Hematopoietic multipotent progenitor cell (in vitro differentiated cells): ENCODE measurements at places on chromosomes 12 and 14.

DNA sequence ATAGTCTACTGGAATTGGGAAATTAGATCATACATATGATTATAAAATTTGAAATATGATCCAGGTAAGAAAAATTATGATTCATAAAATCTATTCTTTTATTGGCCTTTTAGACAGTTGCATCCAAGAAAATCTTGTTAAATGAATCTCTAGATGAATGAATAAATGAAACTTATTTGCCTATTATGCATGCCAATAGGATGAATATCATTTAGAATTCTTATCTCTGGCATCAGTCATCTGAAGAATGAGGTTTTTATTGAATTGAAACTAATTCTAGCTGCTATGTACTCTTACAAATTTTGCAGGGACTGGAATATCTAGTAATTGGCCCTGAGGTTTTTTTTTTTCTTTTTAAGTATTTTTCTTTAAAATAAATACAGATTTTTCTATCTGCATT is 475.5 kb downstream of the NAV3 start:
- no peak for DNase-seq

DNA sequence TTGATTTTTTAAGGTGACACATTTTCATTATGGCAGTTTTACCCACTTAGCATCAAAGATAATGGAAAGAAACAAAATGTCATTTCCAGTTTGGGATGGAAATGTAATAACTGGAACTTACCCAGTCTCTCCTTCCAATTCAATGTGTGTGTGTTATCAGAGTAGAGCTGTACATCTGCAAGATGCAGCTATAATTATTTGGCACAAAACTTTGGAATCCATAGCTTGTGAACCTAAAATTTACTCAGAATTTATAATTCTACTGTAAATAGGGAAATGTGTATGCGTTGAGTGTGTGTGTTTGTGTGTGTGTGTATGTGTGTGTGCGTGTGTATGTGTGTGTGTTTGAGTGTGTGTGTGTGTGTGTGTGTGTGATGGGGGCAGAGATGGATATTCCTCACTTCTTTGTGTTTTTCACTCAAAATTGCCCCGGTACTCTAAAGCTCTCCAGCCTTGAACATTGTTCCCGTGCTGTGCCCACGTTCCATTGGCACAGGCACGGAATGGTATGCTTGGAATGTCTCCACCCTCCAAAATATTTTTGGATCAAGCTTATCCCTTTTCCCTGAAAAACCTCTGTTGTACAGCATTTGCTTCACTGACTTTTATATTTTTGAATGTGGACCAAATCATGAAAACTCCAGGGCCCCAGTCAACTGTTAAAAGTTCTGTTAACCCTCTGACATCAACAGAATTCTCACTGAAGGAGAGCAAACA is 150.2 kb upstream of the BMP4 start:
- DNase-seq, result no peak

DNA sequence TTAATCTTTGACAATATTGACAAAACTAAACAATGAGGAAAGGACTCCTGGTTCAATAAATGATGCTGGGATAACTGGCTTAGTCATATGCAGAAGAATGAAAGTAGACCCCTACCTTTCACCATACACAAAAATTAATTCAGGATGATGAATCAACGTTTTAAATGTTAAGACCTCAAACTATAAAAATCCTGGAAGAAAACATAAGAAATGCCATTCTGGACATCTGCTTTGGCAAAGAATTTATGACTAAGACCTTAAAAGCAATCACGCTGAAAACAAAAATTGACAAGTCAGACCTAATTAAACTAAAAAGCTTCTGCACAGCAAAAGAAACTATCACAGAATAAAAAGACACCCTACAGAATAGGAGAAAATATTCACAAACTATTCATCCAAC is 97.4 kb downstream of the LMNTD1 start:
- DNase-seq, result no peak

DNA sequence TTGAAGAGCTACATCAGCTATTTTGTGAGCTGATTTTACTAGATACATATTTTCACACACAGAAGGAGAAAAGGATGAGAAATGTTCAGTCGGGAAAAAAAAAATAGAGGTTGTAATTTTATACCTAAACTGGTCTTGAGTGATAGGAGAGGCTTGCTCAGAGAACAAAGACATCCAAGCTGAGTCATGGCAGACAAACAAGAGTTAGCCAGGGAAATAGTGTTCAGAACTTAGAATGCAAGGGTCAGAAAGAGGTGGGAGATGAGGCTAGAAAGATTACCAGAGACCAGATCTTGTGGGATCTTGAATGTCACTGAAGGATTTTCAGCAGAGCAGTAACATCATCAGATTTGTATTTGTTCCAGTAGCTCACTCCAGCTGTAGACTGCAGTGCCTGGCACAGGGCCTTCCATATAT is 121.9 kb upstream of the ATF1 start:
- DNase-seq, result no peak

- no peak for DNase-seq
Observed at GRCh38 chr14:90455100-90455571, 58.3 kb downstream of the CALM1 start.

DNA sequence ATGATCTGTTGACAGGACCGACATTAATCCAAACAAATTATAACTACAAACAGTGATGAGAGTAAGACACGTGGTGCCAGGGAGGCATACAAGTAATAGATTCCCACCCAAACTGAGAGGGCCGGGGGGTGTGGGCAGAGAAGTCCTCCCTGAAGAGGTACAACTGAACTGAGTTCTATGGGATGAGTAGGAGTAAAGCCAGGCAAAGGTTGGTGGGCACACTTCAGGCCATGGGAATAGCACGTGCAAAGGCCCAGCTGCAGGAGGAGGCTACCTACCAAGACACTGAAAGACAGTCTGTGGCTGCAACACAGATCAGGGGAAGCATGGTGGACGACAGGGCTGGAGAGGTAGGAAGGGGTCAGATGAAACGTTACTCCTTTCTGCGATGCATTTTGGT is 22.0 kb upstream of the VWF start:
- no peak for DNase-seq

DNA sequence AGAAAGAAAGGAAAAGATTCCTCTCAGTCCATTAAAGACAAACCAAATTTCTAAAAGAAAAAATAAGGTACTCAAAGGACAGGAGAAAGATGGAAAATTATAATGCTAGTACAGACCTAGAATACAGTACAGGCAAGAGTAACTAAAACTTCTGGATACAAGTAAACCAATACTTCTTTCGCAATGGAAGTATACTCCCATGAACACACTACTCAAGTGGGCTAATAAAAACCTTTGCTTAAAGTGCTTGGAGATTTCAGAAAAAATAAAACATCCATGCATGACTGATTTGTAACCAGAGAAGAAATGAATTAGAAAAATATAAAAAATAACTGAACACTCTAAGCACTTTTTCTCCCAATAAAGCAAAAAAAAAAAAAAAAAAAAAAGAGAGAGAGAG is 3.5 kb downstream of the ZBTB25 start:
- no peak for DNase-seq

GRCh38 chr12:80636832-80637231 is 70.6 kb upstream of the MYF6 start:
- DNase-seq, result no peak

- DNase-seq, result no peak
Observed at GRCh38 chr14:103949131-103949790, 6.9 kb upstream of the RD3L start.

- no peak for DNase-seq
Observed at GRCh38 chr12:12141000-12141399, 70.3 kb downstream of the BCL2L14 start.

GRCh38 chr12:49154221-49154620 is 23.0 kb upstream of the TUBA1B start:
- DNase-seq, result no peak

DNA sequence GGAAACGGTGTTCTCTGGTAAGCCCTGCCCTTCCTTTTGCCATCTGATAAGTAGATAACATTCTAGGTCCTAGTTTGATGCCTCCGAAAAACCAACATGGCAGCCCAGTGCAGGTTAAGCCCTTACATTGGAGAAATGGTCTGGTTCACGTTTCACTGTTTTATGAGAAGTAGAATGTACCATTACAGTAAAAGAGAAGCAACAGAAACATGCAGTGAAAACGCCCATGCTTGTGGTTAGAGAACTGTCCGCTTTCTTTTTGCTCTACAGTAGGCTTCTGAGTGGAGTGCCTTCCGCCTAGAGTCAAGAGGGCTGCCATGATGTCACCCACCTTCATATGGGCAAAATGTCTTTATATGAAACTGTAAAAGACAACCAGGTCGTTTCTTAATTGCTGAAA is 190.4 kb upstream of the BCL2L14 start:
- DNase-seq, result peak; percentile 54

- DNase-seq, result no peak
Observed at GRCh38 chr12:21942377-21942703, 1.1 kb upstream of the ABCC9 start.

- DNase-seq, result no peak
Observed at GRCh38 chr12:132620113-132620898, 1.7 kb downstream of the P2RX2 start.

- DNase-seq, result no peak
Observed at GRCh38 chr12:118842866-118843265, 138.5 kb upstream of the SRRM4 start.

GRCh38 chr12:44431647-44432343 is 444.3 kb downstream of the NELL2 start:
- DNase-seq, result no peak

DNA sequence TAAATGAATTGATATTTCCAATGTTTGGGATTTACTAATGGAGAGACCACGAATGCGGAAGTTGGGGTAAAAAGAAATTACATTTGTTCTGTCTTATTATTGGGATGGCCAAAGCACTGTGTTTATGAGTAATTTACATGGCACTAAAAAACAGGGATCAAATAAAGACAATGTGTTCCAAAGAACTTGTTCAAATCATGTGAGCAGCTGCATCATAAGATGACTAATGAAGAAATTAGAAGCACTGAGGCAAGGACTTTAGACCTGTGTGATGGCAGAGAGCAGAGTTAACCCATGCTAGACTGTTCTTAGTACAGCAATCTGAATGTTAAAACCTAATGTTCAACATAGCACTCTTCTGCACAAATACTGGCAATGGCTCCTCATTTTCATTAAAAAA is 34.3 kb upstream of the DCN start:
- DNase-seq, result no peak

DNA sequence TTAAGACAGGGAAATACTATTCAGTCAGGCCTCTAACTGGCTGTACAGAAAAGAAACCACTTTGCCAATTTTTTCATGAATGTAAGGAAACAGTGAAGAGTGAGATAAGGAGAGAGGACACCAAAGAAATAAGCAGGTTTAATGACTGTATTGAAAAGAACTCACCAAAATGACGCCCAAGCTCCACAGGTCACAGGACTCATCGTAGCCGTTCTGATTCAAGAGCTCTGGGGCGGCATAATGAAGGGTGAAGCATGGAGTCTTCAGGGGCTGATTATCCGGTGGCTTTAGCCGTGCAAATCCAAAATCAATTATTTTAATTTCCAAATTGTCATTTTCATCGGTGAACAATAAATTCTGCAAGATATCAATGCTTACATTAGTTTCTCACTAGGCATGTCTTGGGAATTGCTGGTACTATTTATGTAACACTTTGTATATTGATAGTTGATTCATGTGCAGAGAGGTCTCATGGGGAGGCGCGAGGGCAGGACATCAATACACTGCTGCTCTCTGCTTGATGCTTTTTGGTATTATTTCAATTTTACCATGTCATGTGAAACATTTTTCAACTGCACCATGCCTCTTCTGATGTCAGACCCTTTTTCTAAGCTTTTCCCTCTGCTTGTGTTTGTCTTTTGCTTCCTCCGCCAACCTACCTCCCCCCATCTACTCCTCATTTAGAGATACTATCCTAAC is 74.2 kb upstream of the TTC7B start:
- DNase-seq, result no peak

GRCh38 chr14:79831195-79831892 is 380.0 kb downstream of the DIO2 start:
- DNase-seq, result no peak

GRCh38 chr12:65427646-65428045 is 149.2 kb downstream of the MSRB3 start:
- no peak for DNase-seq
